ENCODE measurements at places on chromosomes 16 and 17.

- no peak for DNase-seq
Measured at GRCh38 chr17:6361733-6362132, 73.2 kb downstream of the AIPL1 start.

DNA sequence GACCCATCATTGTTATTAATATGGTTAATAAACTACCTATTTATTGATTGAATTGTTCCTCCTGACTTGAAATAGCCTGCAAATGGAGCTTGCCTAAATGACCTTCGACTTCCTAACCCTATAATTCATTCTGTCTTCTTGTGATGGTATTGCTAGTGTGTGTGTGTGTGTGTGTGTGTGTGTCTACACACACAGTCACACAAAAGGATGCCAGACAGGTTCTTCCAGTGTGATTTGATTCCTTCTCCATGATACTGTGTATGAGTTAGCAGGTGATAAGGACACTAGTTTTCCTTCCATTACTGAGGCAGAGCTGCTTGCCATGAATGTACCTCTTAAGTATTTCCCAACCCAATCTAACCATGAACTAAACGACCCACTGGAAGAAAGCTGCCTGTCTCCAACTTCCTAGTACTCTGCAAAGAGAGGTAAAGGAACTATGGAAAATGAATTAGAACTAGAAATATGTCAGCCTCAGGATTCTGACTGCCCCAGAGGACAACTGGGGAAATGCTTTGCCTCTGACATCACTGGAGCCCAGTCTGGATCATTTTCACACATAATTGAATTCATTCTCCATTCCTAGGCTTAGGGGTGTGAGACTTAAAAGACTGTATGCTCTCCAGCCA lies 3.5 kb upstream of the CDC6 start:
- DNase-seq, result peak; percentile 70

GRCh38 chr17:58353389-58353825 lies 1.4 kb upstream of the SUPT4H1 start:
- no peak for DNase-seq

DNA sequence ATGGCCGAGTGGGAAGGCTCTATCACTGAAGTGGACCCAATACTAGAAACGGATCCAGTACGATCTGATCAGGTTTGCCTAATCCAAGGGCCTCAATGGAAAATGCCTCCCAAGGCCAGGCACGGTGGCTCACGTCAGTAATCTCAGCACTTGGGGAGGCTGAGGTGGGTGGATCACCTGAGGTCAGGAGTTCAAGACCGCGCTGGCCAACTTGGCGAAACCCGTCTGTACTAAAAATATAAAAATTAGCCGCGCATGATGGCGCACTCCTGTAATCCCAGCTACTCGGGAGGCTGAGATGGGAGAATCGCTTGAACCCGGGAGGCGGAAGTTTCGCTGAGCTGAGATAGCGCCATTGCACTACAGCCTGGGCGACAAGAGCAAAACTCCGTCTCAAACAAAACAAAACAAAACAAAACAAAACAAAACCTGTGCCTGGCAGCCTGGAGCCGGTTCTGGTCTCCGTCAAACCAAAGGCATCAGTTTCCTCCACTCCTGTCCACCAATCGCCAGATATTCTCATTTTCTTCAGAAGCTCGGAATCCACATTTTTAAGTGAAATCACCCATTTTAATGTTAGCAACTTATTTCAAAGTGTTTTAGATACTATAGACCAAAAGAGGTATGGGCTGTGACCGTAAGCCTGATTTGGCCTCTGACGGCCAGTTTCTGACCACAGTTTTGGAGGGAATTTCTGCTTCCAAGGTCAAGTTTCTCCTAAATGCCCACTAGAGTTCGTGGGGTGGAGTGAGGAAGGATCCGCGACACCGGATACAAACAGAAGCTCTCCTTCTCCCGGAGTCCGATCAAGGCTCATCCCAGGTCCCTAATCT lies 664 bp downstream of the NQO1 start:
- DNase-seq, result no peak

DNA sequence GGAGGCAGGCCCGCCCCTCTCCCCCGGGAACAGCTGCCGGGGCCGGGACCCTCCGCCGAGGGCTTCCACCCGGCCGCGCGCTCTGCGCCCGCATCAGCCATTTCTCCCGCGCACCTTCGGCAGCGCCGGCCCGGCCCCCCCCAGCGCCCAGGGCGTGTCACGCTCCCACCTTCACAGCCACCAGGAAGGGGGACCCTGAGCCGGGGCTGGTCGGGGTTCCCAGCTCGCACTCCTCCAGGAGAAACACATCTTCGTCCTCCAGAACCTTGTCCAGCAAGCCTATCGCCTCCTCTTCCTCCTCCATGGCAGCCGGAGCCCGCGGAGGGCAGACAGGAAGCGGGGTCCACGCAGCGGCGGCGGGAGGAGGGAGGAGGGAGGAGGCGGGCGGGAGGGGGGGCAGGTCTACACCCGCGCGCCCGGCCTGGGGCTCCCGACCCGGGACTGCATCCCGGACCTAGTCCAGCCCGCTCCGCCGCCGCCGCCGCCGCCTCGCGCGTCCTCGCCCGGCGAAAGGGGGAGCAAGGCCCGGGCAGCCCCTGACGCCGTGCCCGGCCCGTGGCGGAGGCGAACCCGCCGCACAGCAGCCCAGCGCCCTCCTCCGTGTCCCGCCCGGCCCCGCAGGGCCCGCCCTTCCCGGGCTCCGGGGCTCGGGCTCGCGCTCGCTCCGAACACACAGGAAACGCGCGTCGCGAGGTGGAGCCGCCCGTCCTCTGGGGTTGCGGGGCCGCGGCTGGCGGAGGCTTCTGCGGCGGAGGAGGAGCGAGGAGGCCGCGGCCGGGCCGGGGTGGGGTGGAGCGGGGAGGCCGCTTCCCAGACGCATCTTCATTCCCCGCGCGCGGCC lies 70.8 kb downstream of the ABR start:
- DNase-seq, result no peak

- DNase-seq, result no peak
Measured at GRCh38 chr16:4019371-4019791, 96.9 kb downstream of the ADCY9 start.

GRCh38 chr17:30174556-30174955 lies 57.9 kb downstream of the NSRP1 start:
- DNase-seq, result no peak

DNA sequence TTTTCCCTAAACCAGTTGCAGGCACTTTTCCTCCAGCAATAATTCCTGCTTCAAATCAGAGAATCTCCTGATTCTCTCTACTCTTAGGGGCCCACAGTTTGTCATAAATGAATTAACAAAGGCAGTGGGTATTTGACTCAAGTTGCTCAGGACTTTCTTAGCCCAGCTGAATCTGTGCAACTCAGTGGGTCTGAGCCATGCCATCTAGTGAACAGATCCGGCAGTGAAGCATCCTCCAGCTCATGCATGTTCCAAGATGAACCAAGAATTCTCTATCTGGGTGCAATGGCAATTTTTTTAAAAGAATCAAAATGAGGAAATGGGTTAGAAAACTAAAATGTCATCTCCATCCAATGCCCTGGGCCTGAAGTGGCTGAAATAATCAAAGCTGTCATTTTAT lies 575.2 kb upstream of the CDH11 start:
- DNase-seq, result no peak

DNA sequence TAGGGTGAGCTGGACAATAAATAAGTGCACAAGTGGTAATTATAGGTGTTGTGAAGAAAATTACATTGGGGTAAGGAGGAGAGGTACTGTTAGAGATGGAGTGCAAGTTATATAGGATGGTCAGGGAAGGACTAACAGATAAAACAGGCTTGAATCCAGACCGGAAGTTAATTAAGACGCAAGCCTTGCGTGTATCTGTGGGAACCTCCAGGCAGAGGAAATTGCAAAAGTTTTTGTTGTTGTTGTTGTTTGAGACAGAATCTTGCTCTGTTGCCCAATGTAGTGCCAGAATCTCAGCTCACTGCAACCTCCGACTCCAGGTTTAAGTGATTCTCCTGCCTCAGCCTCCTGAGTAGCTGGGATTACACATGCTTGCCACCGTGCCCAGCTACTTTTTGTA lies 2.4 kb upstream of the ZNF18 start:
- DNase-seq, result no peak

- DNase-seq, result no peak
Measured at GRCh38 chr16:13118091-13118490, 216.7 kb downstream of the SHISA9 start.

DNA sequence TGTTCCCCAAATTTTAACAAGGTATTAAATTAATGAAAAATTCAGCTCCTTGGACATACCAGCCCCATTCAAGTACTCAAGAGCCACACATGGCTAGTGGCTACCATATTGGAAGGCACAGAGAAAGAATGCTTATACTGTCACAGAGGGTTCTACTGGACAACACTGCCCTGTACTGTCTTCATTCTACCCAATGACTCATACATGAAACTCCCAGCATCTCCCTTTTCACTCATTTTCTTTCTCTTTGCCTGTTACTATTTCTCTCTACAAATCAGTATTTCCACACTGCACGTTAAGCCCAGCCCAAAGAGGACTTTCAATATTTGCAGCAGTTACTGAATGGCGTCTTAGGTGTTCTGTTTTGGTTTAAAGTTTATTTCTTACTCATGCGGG lies 72.1 kb upstream of the RCVRN start:
- no peak for DNase-seq

DNA sequence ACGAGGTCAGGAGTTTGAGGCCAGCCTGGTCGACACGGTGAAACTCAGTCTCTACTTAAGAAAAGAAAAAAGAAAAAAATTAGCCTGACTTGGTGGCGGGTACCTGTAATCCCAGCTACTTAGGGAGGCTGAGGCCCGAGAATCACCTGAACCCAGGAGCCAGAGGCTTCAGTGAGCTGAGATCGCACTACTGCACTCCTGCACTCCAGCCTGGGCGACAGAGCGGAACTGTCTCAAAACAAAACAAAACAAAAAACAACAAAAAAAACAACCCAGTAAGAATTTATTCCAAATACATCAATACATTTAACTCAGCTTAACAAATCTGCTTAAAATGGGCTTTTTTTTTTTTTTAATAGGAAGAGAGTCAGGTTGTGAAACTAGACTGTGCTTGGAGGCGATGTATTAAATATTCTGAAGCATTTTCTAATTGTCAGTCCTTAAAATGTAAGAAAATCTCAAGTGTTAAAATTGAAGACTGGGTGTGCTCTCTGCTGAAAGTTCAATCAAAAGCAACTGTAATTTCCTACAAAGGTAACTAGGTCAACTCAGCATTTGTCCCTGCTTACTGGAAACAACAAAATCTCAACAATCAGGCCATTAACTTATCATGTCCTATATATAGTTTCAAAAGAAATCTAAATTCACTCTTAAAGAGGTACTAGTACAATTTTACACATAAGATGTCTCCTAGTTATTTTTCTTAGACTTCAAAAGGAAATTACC lies 23.2 kb downstream of the KANSL1 start:
- no peak for DNase-seq

GRCh38 chr17:43118679-43119615 lies 6.2 kb downstream of the BRCA1 start:
- no peak for DNase-seq

GRCh38 chr16:17829811-17830210 lies 359.1 kb upstream of the XYLT1 start:
- DNase-seq, result no peak

GRCh38 chr17:62855156-62855555 lies 47.0 kb upstream of the MARCHF10 start:
- DNase-seq, result no peak

DNA sequence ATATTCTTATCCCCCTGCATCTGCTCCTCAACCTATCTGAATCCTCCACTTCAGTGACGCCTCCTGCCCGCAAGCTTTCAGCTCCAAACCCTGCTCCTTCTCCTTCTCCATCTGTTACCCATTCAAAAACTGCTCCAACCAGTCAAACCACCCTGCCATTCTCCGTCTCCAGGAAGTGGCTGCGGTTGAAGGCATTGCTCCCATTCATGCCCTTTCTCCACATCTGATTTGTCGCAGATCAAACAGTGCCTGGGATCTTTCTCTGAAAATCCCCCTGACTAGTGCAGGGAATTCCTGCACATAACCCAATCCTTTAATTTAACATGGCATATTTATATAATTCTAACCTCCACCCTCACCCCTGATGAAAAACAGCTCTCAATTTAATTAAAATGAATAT lies 56.3 kb downstream of the SLFN5 start:
- no peak for DNase-seq

DNA sequence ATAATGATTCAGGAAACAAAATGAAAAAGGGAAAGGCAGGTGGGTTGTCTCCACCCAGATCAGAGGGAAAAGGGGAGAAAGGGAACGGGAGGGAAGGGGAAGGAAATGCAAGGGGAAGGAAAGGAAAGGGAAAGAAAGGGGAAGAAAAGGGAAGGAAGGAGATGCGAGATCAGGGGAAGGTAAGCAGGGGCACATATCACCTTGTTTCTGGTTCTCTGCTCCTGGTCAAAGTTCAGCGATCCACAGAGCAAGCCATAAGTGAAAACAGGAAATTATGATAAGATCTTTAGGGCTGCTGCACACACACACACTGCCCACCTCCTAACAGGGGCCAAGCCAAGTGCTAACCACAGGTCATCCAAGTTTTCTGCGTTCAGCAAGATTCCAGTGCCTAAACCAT lies 37.5 kb upstream of the GRIN2A start:
- no peak for DNase-seq

DNA sequence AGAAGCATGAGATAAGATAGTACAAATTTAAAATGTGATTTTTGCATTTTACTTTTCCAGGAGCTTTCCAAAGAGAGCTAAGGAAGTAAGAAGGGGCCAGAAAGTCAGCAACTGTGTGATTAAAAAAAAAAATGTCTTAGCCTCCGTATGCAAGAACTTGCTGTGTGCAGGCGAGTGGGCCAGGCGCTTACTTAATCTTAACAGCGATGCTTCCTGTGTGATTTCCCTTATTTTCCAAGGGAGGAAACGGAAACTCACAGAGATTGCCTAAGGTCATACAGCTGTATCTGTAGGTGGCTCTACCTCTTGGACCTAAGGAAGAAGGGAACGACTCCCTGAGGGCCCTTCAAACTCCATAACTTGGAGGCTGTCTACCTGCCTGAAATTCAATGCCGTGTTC lies 11.1 kb downstream of the HS3ST3B1 start:
- DNase-seq, result no peak

- DNase-seq, result no peak
Measured at GRCh38 chr16:89131783-89132182, 38.1 kb downstream of the ACSF3 start.

DNA sequence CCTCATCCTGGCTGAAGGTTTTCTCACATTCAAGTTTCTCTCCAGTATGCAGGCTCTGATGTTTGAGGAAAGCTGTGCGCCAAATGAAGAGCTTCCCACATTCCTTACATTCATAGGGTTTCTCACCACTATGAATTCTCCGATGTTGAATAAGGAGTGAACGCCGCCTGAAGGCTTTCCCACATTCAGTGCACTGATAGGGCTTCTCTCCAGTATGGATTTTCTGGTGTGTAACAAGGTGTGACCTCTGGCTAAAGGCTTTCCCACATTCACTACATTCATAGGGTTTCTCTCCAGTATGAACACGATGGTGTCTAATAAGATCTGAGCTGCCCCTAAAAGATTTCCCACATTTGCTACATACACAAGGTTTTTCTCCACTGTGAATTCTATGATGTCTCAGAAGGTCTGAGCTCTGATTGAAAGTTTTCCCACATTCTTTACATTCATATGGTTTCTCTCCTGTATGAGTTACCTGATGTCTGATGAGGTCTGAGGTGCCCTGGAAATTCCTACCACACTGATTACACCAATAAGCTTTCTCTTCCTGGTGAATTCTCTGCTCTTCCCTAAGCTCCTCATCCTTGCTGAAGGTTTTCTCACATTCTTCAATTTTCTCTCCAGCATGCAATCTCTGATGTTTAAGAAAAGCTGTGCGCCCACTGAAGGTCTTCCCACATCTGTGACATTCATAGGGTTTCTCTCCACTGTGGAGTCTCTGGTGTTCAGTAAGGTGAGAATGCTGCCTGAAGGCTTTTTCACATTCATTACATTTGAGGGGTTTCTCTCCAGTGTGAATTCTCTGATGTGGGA lies 8.9 kb downstream of the ZNF594 start:
- no peak for DNase-seq
